Stimulated activated CD4-positive, alpha-beta T cell treated with anti-CD3 and anti-CD28 coated beads, Interleukin-1b, Interleukin-23, amount 100 ng/mL, for 48 hours (primary cell): ENCODE measurements at places on chromosomes 4 and X.

- DNase-seq: no peak
Measured at GRCh38 chr4:150206954-150207353, 128.7 kb downstream of the DCLK2 start.

GRCh38 chr4:105088110-105088879 is 58.4 kb upstream of the TET2 start:
- DNase-seq: no peak

GRCh38 chr4:89039730-89040338 is 17.2 kb downstream of the FAM13A start:
- no peak for DNase-seq

- peak; percentile 52 for DNase-seq
Measured at GRCh38 chrX:150362599-150363481, at the start of gene MAMLD1. MAMLD1 (plus strand) TSS chrX:150363317; CDS start chrX:150445517, 82,200 bp downstream.
